ENCODE measurements at places on chromosomes 12 and 14.
A peak's percentile ranks its signal among the peaks of the same experiment; 100 is the strongest.

DNA sequence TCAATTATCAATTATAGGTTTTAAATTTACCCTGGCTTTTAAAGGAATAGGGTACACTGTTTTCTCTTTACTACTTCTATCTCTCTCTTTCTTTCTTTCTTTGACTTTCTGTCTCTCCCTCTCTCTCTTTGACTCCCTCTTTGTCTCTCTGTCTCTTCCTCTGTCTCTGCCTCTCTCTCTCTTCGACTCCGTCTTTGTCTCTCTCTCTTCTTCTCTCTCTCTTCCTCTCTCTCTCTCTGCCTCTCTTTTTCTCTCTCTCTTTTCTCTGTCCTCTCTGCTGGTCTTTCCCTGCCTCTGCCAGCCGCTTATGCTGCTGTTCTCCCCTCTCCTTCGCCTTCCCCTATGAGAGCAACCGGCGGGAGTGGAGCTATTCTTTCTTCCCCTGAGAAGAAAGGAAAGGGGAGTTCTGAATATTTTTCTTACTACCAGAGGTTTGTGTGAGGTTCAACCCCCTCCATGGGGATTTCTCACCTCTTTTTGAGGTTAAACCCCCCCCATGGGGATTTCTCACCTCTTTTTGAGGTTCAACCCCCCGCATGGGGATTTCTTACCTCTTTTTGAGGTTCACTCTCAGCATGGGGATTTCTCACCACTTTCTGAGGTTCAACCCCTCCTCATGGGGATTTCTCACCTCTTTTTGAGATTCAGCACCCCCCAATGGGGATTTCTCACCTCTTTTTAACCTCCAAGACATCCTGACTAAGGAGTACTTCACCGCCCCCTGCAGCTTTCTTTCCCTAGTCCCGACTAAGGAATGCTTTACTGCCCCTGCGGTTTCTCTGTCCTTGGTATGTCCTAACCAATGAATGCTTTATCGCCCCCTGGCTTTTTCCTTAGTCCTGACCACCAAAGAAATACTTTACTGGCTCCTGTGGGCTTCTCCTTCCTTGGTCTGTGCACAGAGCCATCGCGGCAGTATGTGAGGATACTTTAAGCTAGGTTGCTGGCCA is 27.4 kb upstream of the DDHD1 start:
- no peak for DNase-seq

GRCh38 chr12:51306507-51306906 is 17.5 kb downstream of the BIN2 start:
- DNase-seq: no peak

DNA sequence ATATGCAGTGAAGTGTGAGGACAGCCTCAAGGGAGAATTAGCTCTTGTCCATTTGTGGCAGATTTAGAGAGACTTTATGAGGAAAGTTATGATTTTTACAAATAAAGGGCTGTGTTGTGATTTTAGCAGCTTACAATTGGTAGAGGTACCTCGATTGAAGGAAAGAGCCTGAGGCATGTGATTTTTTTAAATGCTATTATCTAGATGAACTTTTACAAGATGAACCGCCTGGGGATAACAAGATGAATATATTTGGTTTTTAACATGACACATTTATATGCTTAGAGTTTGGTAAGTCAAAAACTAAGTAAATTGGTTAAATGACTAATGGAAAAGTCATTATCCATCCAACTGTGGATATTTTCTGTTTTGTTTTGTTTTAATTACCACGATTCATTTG is 52.6 kb downstream of the AEBP2 start:
- no peak for DNase-seq

DNA sequence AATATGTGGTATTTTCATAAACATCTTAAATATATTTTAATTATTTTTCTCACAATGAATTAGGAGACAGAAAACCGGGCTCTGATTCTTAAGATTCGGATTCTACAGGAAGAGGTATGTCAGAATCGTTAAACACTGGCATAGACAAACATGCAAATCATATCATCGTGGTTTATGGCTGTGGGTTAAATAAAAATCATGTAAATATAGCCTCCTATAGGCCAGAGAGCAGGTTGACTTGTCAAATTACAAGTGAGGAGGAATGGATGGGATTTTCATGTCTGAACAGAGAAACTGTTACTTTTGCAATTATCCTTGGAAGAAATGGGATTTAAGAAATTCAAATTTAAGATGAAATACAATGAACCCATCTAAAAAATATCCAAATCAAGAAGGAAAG is 74.9 kb upstream of the BCAT1 start:
- no peak for DNase-seq

- peak; percentile 77 for DNase-seq
These were observed 41.5 kb downstream of the BCL11B start for GRCh38 chr14:99230208-99231151.

DNA sequence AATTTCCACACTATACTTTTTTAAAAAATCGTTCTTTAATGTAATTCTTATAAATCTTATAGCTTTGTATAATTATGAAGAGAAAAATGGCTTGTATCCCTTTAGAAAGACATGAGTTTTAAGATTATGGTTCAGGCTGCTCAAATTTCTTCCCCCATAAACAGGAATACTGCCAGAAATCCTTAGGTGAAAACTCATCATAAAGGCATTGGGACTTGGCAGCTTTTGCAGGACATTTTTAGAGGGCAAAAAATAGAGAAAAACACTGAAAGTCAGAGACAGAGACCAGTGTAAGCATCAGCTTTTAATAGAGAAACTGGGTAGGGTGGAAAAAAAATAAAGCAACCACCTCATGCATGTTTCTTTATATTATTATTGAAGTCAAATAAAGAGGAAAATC is 29.1 kb downstream of the LRRK2 start:
- no peak for DNase-seq

DNA sequence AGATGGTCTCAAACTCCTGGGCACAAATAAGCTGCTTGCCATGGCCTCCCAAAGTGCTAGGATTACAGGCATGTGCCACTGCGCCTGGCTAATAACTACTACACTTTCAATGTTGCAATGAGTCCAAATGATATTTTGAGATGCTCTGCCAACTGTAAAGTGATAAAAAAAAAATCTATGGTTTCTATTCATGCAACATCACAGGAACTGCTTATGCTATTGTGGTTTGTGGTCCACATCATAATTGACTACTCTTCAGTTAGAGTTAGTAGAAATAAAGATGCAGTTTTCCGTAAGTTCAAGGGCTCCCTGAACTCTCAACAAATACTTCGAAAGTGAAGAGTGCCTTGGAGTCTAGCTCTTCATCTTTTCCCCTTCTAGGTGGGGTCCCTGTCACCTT is 239.4 kb downstream of the C12orf75 start:
- no peak for DNase-seq

GRCh38 chr12:51970904-51971646 is 19.6 kb downstream of the ACVR1B start:
- peak; percentile 13 for DNase-seq

- DNase-seq: no peak
These were observed 7.2 kb downstream of the RPS6KL1 start for GRCh38 chr14:74915826-74916225.

DNA sequence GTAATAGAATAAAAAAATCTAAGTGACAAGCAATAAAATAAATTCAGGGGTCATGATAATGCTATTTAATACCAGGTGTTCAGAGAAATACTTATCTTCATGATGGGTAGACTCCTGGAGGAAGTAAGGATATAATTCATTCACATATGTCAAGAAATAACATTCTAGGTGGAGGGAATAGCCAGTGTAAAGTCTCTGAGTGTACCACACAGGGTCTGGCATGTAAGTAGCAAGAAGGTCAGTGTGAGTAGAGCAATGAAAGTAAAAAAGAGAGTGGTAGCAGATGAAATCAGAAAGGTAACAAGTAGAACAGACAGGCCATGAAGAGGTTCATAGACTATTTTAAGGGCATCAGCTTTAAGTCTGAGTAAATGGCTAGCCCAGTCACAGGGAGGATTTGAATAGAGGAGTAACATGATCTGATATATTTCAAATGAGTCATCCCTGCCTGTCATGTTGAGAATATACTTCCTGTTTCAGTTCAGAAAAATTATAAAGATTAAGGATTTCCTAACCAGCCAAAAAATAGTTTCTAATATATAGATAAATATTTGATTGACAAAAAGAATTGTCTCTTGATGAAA is 519.9 kb downstream of the C12orf50 start:
- no peak for DNase-seq

DNA sequence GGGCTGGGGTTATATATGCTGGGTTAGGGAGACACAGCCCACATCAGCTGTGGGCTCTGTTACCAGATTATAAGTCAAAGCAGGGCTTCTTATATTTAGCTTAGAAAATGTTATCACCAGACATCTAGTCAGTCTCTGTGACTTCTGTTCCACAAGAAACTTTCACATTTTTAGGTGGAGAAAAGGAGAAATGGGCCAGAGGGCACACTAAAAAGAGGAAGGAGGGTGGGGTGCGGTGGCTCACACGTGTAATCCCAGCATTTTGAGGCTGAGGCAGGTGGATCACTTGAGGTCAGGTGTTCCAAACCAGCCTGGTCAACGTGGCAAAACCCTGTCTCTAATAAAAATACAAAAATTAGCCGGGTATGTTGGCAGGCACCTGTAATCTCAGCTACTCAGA is 28.0 kb upstream of the SLC38A1 start:
- DNase-seq: no peak

DNA sequence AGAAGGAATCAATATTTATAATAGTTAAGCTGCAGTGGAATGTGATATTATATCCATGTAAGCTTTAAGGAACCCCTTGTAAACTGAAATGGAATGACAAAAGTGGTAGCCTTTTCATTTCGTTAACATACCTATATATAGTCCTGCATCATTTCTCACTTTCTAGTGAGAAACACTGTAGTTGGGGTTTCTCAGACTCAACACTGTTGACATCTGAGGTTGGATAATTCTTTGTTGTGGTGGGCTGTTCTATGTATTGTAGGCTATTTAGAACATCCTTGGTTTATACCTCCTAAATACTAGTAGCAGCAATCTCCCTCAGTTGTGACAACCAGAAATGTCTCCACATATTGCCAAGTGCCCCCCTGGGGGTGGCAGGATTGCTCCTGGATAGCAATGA is 79.1 kb downstream of the RAD52 start:
- DNase-seq: no peak

GRCh38 chr12:20211541-20211940 is 156.8 kb upstream of the PDE3A start:
- no peak for DNase-seq
